CD4-positive, alpha-beta T cell (primary cell): ENCODE measurements at places on chromosomes 6 and 20.
A peak's percentile ranks its signal among the peaks of the same experiment; 100 is the strongest.

DNA sequence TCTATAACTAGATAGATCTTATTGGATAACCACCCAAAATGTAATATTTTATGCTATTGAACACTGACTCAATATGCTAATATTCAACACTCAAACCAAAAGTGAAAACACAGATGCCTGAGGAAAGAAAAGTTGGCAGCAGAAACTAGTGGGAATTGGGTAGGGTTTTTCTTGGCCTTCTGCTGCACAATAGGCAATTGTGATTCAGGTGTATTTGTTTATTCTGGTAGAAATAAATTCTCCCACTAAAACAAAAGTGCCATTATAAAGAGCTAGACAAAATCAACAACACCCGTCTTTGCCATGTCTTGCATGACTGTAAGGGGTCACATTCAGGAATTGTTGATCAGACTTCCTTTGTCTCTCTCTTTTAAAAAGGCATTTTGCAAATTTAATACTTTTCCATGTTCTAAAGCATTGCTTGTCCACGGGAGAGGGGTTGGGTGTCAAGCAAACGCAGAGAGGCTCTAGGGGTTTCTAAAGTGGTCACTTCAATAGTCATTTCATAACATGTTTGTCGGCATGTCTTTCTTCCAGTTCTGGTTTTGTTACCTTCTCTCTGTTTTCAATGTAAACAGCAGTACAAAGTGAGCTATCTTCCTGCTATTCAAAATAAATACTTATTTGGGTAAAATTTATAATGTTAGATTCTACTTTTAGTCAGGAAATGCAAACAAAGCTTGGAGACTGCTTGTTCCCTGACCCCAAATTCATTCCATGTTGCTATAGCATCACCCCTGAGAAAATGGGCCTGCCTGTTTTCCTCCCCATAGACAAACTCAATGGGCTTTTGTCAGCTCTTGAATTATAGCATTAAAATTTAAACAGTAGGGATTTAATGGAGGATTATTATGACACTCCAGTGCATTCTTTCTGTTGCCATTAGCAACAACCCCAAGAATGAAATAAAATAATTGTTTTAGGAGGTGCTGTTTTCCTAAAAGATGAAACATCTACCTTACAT, 217.0 kb upstream of the CCN2 start:
- DNase-seq = no peak

- DNase-seq = peak; percentile 30
These were observed 39.4 kb upstream of the KCNK16 start for GRCh38 chr6:39361657-39362486.

DNA sequence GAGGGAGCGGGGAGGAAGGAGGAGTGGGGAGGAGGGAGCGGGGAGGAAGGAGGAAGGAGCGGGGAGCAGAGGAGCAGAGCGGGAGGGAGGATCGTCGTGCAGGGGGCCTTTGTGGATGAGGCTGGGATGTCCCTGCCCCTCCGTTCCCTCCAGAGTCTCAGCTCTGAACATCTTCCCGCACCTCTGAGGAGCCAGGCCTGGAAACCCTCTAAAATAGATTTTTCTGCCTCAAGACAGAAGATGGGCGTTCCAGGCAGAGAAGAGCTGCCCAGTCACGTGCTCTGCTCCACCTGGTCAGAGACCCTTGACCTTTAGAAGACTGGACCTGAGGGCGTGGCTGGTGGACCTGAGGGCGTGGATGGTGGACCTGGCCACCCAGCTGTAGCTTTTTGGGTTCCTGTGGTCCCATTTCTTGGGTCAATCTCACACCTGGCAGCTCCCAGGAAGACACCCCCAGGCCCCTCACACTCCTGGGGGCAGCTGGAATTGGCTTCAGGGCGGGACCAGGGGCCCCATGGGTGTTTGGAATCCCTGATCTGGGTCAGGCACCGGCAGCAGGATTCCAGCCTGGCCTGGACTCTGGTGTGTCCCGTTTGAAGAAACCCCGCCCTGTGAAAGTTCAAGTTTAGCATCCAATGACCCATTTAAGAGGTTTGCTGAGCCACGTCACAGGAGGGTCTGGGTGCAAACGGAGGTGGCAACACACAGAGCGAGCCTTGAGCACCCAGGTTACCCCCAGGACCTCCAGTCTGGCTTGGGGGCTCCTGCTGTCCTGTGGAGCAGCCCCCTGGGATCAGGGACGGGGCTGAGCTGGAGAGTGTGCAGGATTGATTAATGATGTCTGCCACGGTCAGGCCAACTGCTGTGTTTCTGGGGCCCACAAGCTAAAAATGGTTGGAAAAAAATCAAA, 96.9 kb upstream of the BHLHE23 start:
- DNase-seq = no peak

GRCh38 chr6:46583081-46583480, 69.5 kb downstream of the CYP39A1 start:
- DNase-seq = no peak

DNA sequence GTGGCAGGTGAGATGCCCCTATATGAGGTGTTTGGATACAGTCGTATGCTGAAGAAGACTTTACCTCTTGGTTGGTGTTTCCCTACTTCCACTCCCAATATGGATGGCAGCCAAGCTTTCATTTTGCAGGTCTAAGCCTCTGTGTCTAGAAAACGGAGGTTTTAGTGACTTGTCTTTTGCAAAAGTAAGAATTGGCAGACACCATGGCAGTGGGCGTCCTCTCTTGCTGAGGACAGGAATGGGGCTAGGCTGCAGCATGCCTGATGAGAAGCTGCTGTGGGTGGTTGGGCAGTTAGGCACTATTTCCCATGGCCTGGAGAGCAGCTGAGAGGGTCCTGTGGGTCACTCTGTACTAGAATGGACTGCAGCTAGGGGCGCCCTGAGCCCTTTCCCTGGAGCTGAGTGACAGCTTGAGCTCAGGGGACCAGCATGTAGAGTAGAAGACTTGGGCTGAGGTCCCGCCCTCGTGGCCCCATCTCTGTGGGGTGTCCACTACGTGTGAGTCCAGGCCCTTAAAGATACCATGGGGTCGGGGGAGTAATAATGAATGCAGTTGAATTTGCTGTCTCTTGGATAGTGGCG, 127.4 kb downstream of the CDH26 start:
- DNase-seq = no peak

DNA sequence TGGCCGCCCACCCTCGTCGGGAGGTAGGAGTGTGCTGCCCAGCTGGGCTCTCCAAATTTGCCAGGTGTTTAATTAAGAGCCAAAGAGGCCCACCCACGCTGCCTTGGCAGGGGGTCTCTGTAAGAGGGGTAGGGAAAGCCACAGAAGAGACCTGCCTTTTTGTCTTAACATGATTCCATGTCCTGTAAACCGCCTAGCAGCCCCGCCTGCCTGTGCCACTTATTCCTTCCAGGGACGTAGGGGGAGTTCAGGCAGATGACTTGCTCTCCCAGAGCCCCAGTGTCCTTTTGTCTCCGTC, 2.1 kb downstream of the FAM210B start:
- DNase-seq = no peak

DNA sequence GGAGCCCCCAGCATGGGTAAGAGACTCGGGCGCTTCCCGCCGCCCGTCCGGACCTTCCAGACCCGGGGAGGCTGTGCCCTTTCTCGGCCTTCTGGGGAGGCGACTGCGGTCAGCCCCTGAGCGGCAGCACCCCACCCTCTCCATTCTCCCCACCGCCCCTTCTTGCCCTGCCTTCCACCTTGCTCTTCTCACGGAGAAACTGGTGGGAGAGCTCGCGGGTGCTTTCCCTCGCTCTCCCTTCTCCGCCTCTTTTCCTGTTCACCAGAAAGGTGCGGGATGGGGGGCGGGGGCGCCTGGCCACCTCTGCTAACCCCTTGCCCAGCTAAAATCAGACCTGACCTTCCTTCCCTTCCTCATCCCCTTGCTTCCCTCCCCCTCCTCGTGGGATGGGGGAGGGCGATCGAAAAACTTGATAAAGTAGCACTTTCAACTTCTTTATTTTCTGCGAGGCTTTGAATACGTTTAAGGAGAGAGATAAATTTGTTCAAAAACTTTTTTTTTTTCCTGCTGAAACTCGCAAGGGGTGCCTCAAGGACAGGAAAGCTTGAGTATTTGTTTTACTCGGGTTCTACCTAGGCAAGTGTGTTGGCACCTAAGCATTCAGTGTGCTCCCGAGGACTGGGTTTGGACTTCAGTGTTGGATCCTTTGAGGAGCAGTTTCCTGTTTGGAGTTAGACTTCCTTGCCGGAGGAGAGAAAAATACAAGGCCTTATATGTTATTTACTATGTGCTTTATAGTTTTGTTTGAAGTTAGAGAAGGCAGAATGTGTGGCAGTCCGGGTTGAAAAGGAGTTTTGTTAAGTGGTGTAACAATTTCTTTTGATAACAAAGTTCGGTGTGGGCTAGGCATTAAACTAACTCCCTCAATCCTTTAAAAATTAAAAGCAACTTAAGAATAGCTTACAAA, 897 bp downstream of the CD2AP start:
- no peak for DNase-seq

DNA sequence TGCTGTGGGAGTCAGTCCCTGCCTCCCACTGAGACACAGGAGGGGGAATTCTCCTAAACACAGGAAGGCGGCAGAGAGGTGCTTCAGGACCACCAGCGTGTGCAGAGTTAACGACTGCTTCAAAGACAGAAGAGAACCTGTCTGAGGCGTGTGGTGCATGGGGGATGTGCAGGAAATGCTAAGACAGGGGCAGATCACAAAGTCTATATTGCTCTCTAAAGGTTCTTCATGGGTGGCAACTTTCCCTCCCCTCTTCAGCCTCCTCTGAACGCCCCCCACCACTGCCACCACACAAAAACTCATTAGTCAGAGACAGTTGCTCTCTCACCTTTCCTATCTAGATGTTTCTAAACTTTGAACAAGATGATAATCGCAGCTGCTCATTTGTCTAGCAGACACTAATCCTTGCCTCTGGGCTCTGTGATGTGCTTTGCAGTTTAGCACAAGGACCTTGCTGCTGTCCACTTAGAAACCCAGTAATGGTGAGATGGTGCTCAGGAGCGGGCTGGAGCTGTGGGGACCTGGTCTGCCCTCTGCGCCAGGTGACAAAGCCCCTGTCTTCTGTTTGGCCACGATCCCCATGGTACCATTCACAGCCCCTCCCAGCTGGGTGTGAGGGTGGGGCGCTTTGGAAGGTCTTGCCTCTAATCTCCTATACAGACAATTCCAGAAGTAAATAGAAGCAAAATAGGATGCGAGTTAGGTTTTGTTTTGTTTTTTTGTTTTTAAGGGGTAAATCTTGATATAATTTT, 219.6 kb downstream of the NRN1 start:
- no peak for DNase-seq

DNA sequence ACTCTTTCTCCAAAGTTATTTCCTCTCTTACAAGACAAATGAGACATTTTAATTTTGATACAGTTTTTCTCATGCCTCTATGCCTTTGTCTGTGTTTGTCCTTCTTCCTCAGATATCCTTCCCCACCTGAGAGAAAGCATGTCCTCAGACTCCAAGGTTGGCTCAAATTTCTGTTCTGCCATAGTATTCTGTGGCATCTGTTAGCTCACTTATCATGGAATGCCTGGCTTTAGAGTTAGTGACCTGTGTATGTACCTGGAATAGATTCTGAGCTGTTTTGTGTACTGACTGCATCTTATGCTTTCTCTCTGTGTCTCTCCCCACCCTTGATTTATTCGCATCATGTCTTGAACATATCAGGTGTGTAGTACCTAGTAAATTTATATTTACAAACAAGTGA, 90.0 kb downstream of the CENPW start:
- DNase-seq = no peak
